ENCODE measurements at places on chromosomes 5 and 9.

GRCh38 chr9:72509053-72509452 lies 12.4 kb upstream of the TMC1 start:
- peak; percentile 30 for DNase-seq

DNA sequence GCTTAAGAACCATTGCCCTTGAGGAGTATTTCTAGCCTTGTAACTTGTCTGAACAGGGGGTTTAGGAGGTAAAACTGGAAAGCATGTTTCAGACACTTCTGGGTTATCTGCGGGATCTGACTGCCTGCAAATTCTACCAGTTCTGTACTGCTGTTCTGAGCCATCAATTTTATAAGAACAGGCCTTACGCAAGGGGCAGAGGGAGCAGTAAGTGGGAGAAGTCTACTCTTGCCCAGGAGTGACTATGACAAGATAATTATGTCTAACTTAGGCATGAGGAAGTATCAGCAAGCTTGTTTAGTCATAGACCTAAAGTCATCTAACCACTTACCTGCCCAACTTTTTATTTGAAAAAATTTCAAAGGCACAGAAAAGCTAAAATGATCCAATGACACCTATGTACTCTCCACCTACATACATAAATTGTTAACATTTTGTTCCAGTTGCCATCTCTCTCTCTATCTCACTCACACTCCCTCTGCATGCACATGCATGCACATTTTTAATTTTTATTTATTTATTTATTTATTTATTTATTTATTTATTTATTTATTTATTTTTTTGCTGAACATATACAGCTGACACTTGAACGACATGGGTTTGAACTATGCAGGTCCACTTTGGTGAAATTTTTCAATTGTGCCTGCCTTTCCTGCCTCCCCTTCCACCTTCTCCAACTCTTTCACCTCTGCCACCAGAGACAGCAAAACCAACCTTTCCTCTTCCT lies 18.4 kb upstream of the DEPDC1B start:
- no peak for DNase-seq

- no peak for DNase-seq
These were observed 219.9 kb downstream of the COX7C start for GRCh38 chr5:86837610-86838009.

DNA sequence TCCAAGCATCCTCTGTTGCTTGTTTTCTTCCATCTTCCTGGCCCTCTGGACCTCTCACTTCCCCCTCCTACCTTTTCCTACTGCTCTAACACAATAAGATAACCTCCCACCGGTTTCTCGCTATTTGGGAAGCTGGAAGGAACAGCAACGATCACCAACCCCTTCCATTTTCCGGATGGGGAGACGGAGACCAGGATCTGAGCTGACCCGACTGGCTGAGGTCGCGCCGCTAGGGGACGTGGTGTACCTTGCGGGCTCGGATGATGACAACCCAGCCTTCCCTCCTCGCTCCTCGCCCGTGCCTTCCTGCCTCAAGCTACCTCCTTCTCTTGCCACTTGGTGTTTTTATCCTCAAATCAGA lies 1.9 kb downstream of the LPAR1 start:
- peak; percentile 75 for DNase-seq

DNA sequence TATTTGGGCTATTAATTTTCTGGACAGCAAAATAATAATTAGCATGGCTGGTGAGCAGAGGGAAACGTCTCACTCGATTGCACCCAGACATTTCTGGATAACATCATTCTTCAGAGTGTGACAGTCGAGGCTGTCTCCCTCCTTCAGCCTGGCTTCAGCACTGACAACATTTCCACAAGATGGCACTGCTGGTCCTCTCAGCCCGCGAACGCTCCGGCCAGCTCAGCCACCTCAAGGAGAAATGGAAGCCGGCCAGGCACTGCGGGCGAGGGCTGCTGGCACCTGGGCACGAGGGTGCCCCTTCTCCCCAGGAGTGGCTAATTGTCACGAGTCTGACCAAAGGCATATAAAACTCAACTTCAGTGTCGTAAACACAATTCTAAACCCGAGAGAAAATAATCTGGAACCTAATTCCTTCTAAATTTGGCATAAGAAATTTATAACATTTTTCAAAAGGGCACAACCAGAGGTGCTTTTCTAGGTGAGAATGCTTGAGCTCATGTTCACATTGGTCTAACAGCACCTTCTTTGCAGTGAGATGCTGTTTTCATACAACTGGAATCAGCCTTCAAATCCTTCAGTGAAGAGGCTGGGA lies 65.9 kb downstream of the DAP start:
- peak; percentile 80 for DNase-seq

DNA sequence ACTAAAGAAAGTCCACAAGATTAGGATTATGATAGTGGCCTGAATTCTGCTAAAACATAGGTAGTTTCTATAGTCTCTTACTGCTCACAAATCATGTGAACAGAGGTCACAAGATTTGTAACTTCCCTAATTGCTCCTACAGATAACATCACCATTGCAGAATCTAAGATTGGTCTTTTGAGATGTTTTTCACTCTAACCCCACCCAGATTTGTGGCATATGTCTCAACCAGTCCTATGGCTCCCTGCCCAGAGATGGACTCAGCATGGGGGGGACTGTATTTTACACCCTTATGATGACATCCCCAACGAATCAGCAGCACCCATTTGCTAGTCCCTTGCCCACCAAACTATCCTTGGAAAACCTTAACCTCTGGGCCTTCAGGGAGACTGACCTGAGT lies 1046.2 kb downstream of the CDH12 start:
- DNase-seq: peak; percentile 86

- no peak for DNase-seq
These were observed 109.5 kb upstream of the COL5A1 start for GRCh38 chr9:134532084-134532483.

- DNase-seq: no peak
These were observed 147.4 kb upstream of the KLF9 start for GRCh38 chr9:70561786-70562395.

GRCh38 chr5:43041669-43042175 lies 1.6 kb upstream of the ANXA2R start:
- peak; percentile 96 for DNase-seq

- peak; percentile 39 for DNase-seq
These were observed 1819.8 kb downstream of the MAT2B start for GRCh38 chr5:165325221-165325620.

GRCh38 chr9:117546894-117547678 lies 132.2 kb upstream of the ASTN2 start:
- DNase-seq: no peak

GRCh38 chr9:109477258-109478050 lies 20.7 kb downstream of the PTPN3 start:
- no peak for DNase-seq

GRCh38 chr9:96556701-96557461 lies 62.8 kb downstream of the CDC14B start:
- peak; percentile 11 for DNase-seq

- DNase-seq: no peak
These were observed 24.9 kb upstream of the GADD45G start for GRCh38 chr9:89579741-89580385.

DNA sequence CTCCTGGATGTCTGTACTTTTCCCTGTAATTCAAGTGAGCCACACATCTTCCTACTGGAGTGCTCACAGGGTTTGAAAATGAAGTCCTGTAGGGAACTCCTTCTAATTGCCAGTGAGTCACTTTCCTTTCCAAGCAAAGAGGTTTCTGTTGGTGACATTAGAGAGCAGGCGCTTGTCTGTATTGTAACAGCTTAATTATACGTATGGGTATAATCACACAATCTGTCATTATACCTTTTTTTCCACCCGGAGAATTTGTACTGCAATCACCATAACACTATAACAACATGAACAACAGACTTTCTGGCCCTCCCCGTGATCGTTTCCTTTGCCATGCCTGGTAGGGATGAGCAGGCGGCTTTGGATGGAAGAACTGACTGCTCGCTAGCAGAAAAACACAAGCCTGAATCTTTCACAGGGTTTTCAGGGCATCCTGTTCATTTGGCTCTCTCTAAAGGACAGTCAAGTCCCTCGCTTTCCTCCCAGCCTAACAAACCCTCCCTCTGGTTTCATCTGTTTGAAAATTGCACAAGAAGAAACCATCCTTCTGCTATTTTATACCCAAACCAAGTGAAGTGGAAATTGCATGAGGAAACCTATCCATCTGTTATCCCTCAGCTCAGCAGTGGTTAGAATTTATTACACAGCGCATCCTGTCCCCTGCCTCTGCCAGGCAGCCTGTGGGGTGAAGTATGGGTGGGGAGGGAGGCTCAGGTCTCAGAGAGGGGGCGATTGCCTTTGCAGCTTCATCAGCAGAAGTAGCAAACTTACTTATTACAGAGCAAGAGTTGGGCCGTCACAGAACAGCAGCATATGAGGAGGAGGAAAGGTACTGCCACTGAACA lies 307.0 kb upstream of the TLE4 start:
- DNase-seq: no peak

GRCh38 chr9:5939530-5939929 lies 48.8 kb downstream of the MLANA start:
- no peak for DNase-seq

- no peak for DNase-seq
These were observed 1.8 kb upstream of the IL3 start for GRCh38 chr5:132058646-132059042.

DNA sequence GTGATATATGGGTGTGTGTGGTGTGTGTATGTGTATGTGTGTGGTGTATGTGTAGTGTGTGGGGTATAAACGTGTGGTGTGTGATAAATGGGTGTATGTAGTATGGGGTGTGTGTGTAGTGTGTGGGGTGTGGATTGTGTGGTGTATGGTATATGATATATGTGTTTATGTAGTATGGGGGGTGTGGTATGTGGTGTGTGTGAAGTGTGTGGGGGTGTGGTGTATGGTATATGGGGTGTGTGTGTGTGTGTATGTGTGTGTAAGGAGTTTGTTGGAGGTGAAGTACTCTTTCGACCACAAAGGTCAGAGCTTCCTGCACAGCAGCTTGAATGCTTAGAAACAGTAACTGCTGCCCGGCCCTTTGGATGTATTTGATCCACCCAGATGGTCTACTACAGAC lies 145.2 kb upstream of the IQGAP2 start:
- DNase-seq: no peak

DNA sequence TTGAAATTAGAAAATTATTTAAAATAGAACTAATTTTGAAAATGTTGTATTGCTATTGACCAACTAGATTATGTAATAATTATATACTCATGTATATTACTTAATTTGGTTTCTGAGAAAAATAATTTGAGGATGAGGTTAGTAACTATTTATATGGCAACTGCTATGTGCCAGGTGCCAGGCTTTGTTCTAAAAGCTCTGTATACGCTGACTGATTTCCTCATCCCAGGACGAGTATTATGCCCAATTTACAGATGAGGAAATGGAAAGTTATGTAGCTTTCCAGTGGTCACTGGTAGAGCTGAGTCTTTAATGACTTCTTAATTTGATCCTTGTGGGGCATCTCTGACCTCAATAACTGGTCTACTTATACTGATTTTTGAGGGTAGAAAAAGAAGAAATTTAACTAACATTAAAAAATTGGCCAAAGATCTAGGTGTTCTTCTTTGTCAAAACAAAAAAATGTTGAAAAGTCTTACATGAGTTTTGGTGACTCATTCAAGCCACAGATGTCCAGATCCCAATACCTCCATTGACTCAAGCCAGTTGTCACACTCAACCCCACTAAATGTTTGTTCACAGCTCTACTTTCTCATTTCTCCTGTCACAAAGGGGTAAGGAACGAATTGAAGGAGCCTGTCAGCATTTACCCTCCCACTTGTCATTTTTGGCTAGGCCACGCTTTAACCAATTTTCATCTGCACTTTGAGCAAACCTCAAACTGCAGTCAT lies 228.1 kb upstream of the MEF2C start:
- DNase-seq: no peak

DNA sequence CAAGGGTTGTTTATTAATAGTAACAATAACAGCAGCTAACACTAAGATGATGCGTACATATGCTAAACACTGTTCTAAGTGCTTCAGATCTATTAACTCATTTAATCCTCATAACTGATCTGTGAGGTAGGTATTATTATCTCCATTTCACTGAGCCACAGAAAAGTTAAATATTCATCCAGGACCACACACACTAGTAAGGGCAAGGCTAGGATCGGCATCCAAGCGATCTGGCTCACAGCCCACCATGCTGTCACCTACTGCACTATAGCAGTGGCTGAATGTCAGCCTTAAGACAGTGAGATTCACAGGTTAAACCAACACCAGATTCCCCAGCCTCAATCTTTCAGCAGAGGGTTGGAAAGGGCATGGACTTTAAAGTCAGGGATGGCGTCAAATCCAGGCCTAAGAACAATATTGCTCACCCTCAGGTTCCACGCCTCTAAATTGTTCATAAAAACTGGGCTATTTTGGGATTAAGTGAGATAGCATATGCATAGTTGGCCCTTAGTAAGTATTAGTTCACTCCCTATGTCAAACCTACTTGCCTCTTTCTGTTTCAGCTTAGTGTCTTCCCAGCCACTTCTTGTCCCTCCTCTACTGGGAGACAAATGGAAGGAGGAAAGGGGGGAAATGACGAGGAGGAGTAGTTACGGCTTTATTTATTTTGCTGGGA lies 150.8 kb downstream of the MAPKAP1 start:
- no peak for DNase-seq

DNA sequence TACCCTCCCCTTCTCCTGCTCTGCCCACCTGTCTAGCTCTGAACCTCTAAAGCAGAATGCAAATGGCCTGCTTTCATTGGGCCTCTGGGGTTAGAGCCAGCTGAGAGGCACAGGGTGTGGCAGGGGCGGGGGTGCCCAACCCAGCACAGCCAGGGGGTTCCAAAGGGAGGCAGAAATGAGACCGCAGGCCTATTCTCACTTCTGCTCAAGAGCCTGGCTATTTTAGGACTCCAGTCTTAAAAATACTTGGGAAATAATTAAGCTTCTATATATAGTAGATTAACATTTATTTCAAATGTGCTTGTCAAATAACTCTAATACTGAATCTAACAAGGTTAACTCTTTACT lies 5.7 kb downstream of the QSOX2 start:
- DNase-seq: no peak

GRCh38 chr5:475704-476101 lies 32.7 kb downstream of the EXOC3 start:
- no peak for DNase-seq

- DNase-seq: peak; percentile 57
These were observed 548.4 kb downstream of the LRRC70 start for GRCh38 chr5:63127054-63127453.

GRCh38 chr9:100999906-101000544 lies 28.5 kb upstream of the PLPPR1 start:
- DNase-seq: no peak

- DNase-seq: no peak
These were observed 241.1 kb upstream of the PIK3R1 start for GRCh38 chr5:67974471-67974870.
